ENCODE measurements at places on chromosomes 16 and 17.

- no peak for DNase-seq
These were observed 25.3 kb downstream of the G6PC3 start for GRCh38 chr17:44095647-44096496.

GRCh38 chr16:12345349-12345748, 368.8 kb downstream of the SNX29 start:
- DNase-seq, result no peak

DNA sequence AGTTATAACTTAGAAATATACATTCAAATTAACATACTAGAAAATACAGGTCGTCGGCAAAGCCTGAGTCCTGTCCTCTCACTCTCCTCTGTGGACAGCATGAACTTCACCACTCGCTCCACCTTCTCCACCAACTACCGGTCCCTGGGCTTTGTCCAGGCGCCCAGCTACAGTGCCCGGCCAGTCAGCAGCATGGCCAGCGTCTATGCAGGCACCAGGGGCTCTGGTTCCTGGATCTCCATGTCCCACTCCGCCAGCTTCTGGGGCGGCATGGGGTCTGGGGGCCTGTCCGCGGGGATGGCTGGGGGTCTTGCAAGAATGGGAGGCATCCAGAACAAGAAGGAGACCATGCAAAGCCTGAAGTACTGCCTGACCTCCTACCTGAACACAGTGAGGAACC, 319.4 kb downstream of the ZFHX3 start:
- DNase-seq, result no peak

GRCh38 chr16:66977341-66978113, 10.9 kb upstream of the CES4A start:
- no peak for DNase-seq

GRCh38 chr17:44557651-44558285, 484 bp downstream of the FZD2 start:
- DNase-seq, result no peak

- DNase-seq, result no peak
These were observed 79.3 kb upstream of the HSBP1 start for GRCh38 chr16:83728492-83728891.

- DNase-seq, result no peak
These were observed 23.9 kb downstream of the ABCC3 start for GRCh38 chr17:50658616-50659015.

DNA sequence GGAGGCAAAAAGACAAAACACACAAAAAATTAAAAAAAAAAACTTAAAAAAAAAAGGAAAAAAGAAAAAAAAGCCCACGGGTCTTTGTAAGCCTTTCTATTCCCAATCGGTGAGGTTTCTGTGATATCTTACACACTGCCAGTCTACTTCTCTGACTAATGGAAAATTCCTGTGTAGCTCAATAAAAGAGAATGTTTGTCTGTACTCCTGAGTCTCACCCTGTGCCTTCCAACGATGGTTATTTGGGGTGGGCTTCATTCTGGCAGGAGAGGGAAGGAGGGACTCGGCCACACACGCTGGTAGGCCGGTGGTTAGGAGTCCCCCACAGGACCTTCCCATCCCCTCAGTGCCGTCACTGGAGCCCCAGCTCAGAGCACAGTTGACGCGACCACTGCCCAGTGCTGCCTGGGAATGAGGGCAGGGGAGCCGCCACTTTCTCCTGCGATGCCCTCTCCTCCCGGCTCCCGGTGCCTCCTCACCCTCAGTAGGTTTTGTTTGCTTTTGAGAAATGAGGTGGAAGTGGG, 68.0 kb downstream of the AMFR start:
- DNase-seq, result no peak

DNA sequence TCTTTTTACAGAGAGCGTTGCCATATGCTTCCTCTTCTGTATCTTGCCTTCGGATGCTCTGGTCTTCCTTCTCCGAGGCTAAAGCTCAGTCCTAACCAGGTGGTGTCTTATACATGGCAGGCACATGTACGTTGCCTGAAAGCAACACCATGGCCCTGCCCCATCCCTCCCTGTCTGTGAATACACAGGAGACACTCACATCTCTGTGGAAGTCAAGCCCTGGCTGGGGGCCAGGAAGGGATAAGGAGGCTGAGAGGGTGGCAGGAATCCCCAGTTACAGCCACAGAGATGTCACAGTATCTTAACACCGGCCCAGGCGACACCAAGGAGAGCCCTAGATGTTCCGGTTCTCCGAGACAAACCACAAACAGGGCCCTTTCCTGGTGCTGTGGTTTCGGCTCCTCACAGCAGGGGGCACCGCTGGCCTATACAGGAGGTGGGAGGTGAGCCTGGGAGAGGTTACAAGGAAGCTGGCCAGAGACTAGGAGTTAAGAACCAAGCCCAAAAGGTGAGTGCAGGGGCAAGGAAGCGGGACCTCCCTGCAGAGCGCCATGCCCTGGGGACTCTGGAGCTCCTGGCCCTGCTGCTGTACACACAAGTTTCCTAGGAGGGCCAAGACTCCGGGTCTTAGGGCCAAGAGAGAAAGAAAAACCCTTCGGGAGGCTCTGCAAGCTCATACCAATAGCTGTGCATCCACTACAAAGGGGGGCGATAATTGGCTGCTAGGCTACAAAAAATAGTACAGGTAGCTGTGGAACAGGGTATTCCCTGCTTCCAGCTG, 41.7 kb downstream of the SRL start:
- DNase-seq, result no peak

DNA sequence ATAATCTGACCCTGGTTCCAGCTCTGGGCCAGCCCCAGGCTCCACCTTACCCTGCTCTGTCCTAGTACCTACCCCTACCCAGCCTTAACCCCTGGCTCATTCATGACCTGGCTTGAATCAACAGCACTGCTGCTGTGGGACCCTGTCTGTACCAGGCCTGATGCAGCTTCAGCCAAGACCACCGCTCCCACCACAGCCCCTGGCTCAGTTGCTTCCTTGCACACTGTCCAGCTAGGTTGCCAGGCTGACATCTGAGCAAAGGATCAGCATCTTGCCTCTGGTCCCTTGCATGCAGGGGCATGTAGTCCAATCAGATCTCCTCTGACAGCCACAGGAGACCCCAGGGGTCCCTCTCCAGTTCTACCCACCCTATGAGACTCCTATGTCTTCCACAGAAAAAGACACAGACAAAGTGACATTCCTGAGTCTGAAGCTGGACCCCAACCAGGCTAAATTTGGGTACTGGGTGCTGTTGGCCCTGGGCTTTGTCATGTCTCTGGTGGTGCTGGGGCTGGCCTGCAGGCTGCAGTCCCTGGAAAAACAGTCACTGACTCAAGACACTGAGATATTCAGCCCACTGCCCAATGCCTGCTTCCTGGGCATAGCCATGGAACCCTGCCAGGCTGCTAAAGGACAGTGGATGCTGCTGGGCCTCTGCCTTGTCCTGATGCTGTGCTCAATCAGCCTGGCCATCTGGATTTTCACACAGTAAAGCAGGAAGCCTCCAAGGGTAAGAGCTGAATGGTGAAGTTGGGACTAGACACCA, 3.9 kb upstream of the KCNH6 start:
- DNase-seq, result no peak

GRCh38 chr17:78572239-78573205, 4.7 kb downstream of the DNAH17 start:
- no peak for DNase-seq

Data from GM12864 (cell line).